ENCODE measurements at places on chromosomes 1 and 21. TPM values are rescaled to one million over a fixed set of nuclear protein-coding genes. Genes with fewer than 3 reads are reported as not detected.

Gene HCN3
- 1.9 TPM for total RNA-seq

- no peaks in the 10 kb centered on the region for H3K36me3 ChIP-seq
- no peak overlapping the region for H3K27ac ChIP-seq
- H3K27me3 ChIP-seq = no peaks in the 10 kb centered on the region
- DNase-seq = no peak
Observed at GRCh38 chr1:48000883-48001282, 3.7 kb upstream of the TRABD2B start.

- H3K27ac ChIP-seq = no peak overlapping the region
- H3K4me3 ChIP-seq = no peak overlapping the region
- no peaks in the 10 kb centered on the region for H3K36me3 ChIP-seq
- no peak for DNase-seq
- no peaks in the 10 kb centered on the region for H3K27me3 ChIP-seq
Observed at GRCh38 chr1:7418442-7419080, 352.5 kb upstream of the VAMP3 start.

DNA sequence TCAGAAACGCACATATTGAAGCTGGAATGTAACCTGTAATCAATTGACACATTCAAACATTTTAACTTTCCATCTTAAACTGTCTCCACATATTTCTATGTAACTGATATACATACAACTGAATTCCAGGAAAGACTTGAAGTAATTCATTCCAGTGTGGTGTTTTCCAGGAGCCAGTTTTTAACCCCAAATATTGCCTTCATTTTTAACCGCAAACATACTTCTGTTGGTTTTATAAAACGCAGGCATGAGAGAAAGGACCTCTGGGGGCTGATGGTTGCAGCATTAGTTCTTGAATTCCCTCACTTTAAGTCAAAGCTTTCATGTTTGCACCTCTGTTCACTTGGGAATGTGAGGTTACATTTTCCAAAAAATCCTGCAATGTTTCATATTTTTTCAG, 204.1 kb downstream of the CRB1 start:
- no peak for DNase-seq
- no peaks in the 10 kb centered on the region for H3K36me3 ChIP-seq
- no peak overlapping the region for H3K4me3 ChIP-seq
- H3K27me3 ChIP-seq = no peaks in the 10 kb centered on the region
- H3K27ac ChIP-seq = no peak overlapping the region
- no peaks in the 10 kb centered on the region for H3K4me1 ChIP-seq
